ENCODE measurements at places on chromosomes 6 and 20. TPM values are rescaled to one million over a fixed set of nuclear protein-coding genes. Genes with fewer than 3 reads are reported as not detected.

GRCh38 chr20:55488593-55488992 lies 516.7 kb downstream of the CBLN4 start:
- no peak for DNase-seq
- no peaks in the 10 kb centered on the region for H3K27me3 ChIP-seq
- no peaks in the 10 kb centered on the region for H3K36me3 ChIP-seq
- no peak overlapping the region for H3K27ac ChIP-seq
- H3K4me1 ChIP-seq = no peaks in the 10 kb centered on the region
- no peak overlapping the region for H3K4me3 ChIP-seq

GRCh38 chr6:99344289-99344688 lies 5.2 kb downstream of the FAXC start:
- no peak overlapping the region for H3K27ac ChIP-seq
- peak; percentile 70 for DNase-seq
- H3K36me3 ChIP-seq = no peaks in the 10 kb centered on the region
- no peaks in the 10 kb centered on the region for H3K27me3 ChIP-seq
- H3K4me3 ChIP-seq = no peak overlapping the region

- no peak overlapping the region for H3K4me3 ChIP-seq
- H3K4me1 ChIP-seq = no peaks in the 10 kb centered on the region
- H3K27ac ChIP-seq = no peak overlapping the region
- DNase-seq = no peak
These were observed 13.7 kb upstream of the MLN start for GRCh38 chr6:33817489-33817888.

GRCh38 chr6:142249266-142249665 lies 52.5 kb upstream of the ADGRG6 start:
- no peaks in the 10 kb centered on the region for H3K36me3 ChIP-seq
- DNase-seq = no peak
- H3K4me1 ChIP-seq = no peaks in the 10 kb centered on the region

- no peak overlapping the region for H3K4me3 ChIP-seq
These were observed 166.0 kb downstream of the DLL1 start for GRCh38 chr6:170124836-170125235.

- no peaks in the 10 kb centered on the region for H3K4me1 ChIP-seq
- H3K4me3 ChIP-seq = no peak overlapping the region
- H3K27me3 ChIP-seq = peaks cover 8% of the 10 kb centered on the region
- no peak overlapping the region for H3K27ac ChIP-seq
These were observed 150.7 kb upstream of the SYNDIG1 start for GRCh38 chr20:24318569-24319352.

TMEM63B gene
- total RNA-seq = 86.6 TPM
